Epithelial cell of esophagus (primary cell): ENCODE measurements at places on chromosomes 3 and 15.

GRCh38 chr15:29860872-29861271 is 38.6 kb upstream of the TJP1 start:
- DNase-seq, result peak; percentile 79

DNA sequence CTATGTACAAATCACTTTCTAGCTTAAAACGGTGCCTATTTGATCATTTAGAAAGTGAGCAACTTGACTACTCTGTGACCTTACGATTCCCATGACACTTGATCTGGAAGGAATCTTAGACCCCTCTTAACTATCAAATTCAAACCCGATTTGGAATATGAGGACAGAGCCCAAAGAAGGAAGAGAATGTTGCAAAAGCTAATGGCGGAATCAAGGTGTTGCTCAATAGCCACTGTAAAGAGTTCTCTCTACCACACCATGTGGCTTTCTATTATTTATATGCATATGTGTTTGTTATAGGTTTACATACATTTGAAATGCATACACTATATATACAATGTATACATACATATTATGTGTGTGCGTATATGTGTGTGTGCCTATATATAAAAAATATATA is 39.9 kb downstream of the PYDC2 start:
- DNase-seq, result no peak

GRCh38 chr3:60758171-60758570 is 493.1 kb downstream of the FHIT start:
- no peak for DNase-seq

DNA sequence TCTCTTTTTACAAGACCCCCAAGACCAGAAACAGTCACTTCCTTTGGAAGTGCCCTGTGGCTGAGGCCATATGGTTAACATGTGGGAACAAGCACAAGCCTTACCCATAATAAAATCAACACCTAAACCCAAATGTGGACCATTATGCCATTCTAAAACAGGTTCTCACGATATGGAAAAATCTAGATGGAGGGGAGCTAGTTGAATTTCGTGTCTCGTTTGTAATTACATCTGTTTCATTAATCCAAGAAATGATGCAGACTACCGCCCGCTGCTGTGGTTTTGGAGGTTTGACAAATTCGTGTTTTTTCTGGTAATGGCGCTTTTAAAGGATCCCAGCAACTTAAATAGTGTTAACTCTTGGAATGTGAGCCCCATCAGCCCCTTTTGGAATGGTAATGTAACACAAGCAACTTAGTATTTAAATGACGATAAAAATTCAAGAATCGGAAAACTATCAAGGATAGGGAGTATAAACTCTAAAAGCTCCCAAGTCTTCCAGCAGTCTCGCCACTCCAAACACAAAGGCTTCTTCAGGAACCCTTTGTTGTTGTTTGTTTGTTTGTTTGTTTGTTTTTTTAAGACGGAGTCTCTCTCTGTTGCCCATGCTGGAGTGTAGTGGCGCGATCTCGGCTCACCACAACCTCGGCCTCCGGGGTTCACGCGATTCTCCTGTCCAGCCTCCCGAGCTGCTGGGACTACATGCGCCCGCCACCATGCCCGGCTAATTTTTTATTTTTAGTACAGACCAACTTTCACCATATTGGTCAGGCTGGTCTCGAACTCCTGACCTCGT is 1.1 kb downstream of the CNBP start:
- no peak for DNase-seq

DNA sequence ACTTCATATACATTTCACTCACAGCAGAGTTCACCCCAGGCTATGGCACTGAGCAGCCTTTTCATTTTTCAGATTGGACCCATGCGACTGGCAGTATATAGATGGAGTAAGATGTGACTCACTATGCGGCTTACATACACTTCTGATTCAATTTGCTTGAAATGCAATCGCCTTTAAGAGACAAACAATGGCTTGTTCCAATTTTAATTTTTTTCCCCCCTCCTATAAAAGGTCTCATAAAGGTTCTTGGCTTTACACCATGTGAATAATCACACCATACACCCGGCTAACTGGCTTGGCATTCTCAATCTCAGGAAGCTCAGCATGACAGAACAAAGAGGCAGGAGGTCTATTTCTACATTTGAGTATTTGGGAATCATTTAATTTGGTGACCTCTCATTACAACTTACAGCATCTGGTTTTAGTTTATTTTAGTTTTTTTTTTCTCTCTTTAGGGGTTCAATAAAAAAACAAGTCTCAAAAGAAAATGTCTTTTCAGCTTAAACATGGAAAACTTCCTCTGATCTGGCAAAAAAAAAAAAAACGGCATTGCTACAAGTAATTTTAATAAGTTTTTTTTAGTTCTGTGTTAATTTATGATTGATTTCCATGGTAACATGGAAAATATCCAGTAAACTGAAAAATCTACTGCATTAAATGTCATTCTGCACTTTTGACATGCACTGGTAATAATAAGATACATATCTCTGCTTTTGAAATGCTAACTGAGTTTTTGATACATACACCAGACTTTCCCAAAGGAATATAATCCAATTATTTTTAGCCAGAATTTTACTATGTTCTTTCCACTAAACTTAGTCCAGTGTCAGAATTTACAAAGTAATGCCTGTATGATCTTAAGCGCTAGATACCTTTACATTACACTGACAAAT is 38.8 kb downstream of the GADL1 start:
- DNase-seq, result peak; percentile 13

DNA sequence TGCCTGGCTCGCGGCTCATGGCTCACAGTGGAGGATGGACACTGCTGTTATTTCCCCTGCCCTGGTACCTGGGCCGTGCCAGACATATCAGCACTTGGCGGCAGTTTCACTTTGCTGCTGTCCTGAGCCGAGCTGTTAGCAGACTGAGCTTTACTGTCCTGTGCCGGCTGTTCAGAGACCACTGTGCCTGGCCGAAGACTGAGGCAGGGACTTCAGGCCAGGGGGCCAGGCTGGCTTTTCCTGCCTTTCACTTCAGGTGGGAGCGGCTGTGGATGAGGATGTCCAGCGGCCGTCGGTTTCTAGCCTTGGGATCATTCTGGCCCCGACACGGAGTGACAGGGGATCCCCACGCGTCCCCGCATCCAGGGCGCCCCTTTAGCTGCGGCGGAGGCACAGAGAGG is 1.1 kb downstream of the ATP10A start:
- DNase-seq, result no peak

DNA sequence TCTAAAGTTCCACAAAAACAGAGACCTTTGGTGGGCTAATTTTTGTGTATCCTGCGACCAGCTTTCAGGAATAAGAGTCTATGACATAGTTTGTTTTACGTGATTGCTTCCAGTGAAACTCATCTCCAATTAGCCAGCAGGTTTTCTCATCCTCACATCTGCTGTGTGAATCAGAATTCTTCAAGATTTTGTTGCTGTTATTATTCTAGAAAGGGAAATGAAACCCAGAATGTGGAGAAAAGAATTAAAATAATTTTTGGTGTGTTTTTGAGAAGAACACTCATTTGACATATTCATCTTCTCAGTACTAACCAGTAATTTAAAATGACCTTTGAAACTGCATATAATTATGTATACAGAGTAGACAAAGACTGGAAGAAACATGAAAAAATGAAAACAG is 175.9 kb downstream of the USP13 start:
- DNase-seq, result no peak

DNA sequence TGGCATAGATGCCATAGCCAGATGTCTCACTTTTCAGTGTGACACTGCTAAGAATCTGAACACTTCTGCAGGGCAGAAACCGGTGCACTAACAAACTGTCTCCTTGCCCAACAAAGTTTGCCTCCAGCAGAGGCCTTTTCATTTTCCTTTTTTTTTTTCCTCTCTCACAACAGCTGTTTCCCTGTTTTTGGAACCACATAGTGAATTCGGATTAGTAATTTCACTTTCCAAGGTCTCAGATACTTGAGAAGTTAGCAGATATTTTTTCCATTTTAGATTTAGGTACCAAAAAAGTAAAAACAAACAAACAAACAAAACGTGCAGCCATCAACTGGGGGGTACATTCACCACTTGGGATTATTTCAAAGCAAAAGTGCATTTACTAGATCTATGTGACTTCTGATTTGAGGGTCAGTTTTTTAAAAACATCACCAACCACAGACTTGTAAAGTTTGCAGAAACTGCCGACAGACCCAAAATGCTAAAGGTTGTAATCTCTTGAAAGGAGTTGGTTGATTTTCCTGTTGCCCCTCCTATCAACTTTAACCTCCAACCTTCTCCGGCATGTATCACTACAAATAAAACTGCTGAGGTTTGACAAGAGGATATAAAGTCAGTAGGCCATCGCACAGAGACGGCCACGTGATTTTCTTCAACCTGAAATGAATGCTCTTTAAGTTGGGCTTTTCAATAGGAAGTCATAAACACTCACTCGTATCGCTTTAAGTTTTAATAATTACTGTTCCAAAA is 169.1 kb downstream of the CDIN1 start:
- no peak for DNase-seq

DNA sequence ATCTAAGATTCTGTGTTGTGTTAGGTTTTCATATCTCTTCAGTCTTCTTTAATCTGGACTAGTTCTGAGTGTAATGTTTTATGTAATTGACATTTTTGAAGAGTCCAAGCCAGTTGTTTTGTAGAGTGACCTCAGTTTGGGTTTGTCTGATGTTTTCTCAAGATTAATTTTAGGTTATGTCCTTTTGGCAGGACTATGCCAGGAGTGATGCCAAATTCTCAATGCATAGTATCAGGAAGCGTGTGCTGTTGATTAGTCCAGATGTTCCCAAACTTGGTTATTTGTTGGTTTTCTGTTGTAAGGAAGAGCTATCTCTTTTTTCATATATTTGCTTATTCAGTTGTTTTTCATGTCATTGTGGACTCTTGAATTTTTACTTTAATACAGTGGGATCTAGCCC is 32.6 kb downstream of the NMD3 start:
- no peak for DNase-seq

- DNase-seq, result no peak
These were observed 243.5 kb upstream of the SEMA6D start for GRCh38 chr15:47473832-47474231.

DNA sequence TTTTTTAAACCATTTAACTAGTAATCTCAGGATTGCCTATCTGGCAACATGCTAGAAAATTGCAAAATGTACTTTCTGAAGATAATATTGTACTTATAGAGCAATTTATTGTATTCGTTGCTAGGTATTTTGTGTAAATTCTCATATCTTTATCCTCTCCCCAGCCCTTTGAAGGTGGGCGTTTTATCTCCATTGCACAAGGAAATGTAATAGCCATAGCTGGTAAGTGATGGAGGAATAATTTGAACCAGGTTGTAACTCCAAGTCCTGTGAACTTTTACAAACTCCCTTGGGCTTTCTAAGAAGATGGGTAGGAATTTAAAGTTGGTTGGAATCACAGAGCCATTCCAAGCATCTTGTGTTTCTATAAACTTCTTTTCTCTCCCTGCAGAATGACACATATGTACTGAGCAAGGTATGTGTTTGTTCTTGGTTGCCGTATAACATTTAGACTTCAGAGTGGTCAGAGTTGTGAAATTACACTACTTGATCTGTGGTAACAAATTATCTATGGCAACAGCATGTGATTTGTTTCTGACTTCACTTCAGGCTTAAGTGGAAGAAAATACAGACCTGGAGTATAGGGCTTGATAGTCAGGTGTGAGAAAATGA is 170.9 kb downstream of the AKAP13 start:
- no peak for DNase-seq

GRCh38 chr3:171783626-171784025 is 26.7 kb downstream of the PLD1 start:
- DNase-seq, result no peak

GRCh38 chr15:68210821-68211655 is 5.9 kb upstream of the CALML4 start:
- DNase-seq, result peak; percentile 39

DNA sequence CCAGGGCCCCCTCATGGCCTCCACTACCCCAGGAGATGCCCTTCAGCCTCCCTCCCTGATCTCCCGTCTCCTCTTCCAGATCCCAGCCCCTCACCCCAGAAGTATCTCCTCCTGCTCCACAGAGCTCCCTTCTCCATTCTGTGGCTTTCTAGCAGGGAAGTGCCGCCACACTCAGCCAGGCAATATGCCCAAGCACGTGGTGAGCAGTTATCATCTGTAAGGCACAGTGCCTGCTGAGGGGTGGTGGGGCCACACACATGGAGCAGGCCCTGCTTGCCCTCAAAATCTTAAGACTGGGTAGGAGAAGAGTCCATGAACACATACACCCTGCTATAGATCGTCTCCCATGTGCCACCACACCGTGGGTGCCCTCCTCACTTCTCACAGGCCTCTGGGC is 2.4 kb upstream of the PHGR1 start:
- no peak for DNase-seq

- no peak for DNase-seq
These were observed 151.2 kb upstream of the UBE2E1 start for GRCh38 chr3:23654571-23654970.

- no peak for DNase-seq
These were observed 306.2 kb upstream of the CNTN4 start for GRCh38 chr3:1792466-1792865.

GRCh38 chr3:40980467-40980866 is 218.8 kb upstream of the CTNNB1 start:
- no peak for DNase-seq

- no peak for DNase-seq
These were observed 106.3 kb downstream of the SNRPN start for GRCh38 chr15:25060996-25061620.

- peak; percentile 5 for DNase-seq
These were observed 653.2 kb downstream of the ROBO2 start for GRCh38 chr3:77693147-77693546.

DNA sequence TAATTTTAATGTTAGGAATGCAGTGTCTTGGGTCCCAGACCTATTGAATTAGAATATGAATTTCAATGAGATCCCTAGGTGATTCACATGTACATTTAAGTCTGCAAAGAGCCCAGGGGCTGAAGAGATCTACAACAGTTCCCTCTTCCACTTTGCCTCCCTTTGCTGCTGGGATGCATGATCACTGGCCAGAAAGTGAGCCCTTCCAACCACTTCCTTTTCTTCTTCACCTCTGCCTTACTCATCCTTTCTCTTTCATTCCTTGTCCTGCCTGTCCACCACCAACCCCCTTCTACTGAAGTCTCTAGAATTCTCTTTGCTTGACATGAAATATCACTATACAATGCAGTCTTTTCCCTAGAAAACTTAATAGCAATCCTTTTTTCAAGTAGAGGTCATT is 222.4 kb upstream of the LRIG1 start:
- DNase-seq, result no peak

GRCh38 chr15:70426096-70426821 is 328.5 kb upstream of the TLE3 start:
- DNase-seq, result peak; percentile 33

GRCh38 chr15:91921188-91921842 is 67.8 kb downstream of the SLCO3A1 start:
- DNase-seq, result peak; percentile 45

GRCh38 chr3:132622148-132622547 is 25.1 kb downstream of the ACKR4 start:
- no peak for DNase-seq

- no peak for DNase-seq
These were observed 30.9 kb downstream of the PIAS1 start for GRCh38 chr15:68085052-68085451.

GRCh38 chr3:33054100-33055092 is 42.5 kb downstream of the GLB1 start:
- DNase-seq, result no peak

- no peak for DNase-seq
These were observed 67.1 kb upstream of the SEC22A start for GRCh38 chr3:123134671-123135070.
